ENCODE measurements at places on chromosomes 12 and 14. TPM values are rescaled to one million over a fixed set of nuclear protein-coding genes. Genes with fewer than 3 reads are reported as not detected.

RGS6 gene
- total RNA-seq: not detected

SRGAP1 gene
- total RNA-seq: 18.9 TPM

MGAT4C gene
- not detected for total RNA-seq

SLC6A15 gene
- total RNA-seq: 10.2 TPM

CDH24 gene
- 3.1 TPM for total RNA-seq

HCAR2 gene
- total RNA-seq: not detected

KRT78 gene
- total RNA-seq: not detected

C12orf54 gene
- not detected for total RNA-seq

CCDC196 gene
- not detected for total RNA-seq

ALDH2 gene
- total RNA-seq: 98.5 TPM

PYGL gene
- total RNA-seq: 41.8 TPM

OTOGL gene
- 0.14 TPM for total RNA-seq

STON2 gene
- not detected for total RNA-seq

CEBPE gene
- not detected for total RNA-seq

PZP gene
- not detected for total RNA-seq

SLC22A17 gene
- 7.7 TPM for total RNA-seq

Data from placental pericyte (primary cell).